Smooth muscle cell of the coronary artery (primary cell): ENCODE measurements at places on chromosomes 3 and 15. TPM values are rescaled to one million over a fixed set of nuclear protein-coding genes. Genes with fewer than 3 reads are reported as not detected.

GOLGA6L10 gene
- 0.35 and 0.90 TPM in 2 replicates for total RNA-seq

DOCK3 gene
- total RNA-seq: 0.12 and 0.15 TPM in 2 replicates

IL17RD gene
- 2.7 and 3.6 TPM in 2 replicates for total RNA-seq

GNAT1 gene
- not detected in 2 replicates for total RNA-seq

CLDN11 gene
- 130 and 280 TPM in 2 replicates for total RNA-seq

PLSCR2 gene
- 0.38 TPM in 1 of 2 replicates, not detected in the other for total RNA-seq

CIP2A gene
- 1.5 and 7.8 TPM in 2 replicates for total RNA-seq
